Stimulated activated CD4-positive, alpha-beta T cell treated with anti-CD3 and anti-CD28 coated beads, TNF-alpha, amount 100 ng/mL, for 24 hours (primary cell): ENCODE measurements at places on chromosomes 6 and 20.

DNA sequence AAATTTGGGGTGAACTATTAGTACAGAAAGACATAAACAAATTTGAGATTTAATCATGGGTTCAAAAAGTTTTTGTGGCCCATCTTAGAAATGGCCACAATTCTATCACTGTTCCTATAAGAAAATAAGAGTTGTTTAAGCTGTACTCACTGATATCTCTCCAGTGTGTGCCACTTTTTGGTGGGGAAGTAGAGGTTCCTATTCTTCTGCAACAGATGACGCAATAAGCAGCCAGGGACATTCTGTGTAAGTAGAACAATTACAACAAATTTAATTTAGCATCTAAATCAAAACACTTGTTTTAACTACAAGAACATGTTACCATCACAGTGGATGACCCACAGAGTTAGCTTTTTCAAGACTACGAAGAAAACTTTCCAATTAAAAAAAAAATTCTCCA is 9.9 kb downstream of the SERAC1 start:
- DNase-seq, result no peak

GRCh38 chr6:135093578-135093977 is 39.0 kb upstream of the HBS1L start:
- no peak for DNase-seq

GRCh38 chr6:163793011-163793983 is 378.8 kb downstream of the QKI start:
- no peak for DNase-seq

GRCh38 chr6:139392794-139393193 is 18.3 kb upstream of the CITED2 start:
- DNase-seq, result no peak

DNA sequence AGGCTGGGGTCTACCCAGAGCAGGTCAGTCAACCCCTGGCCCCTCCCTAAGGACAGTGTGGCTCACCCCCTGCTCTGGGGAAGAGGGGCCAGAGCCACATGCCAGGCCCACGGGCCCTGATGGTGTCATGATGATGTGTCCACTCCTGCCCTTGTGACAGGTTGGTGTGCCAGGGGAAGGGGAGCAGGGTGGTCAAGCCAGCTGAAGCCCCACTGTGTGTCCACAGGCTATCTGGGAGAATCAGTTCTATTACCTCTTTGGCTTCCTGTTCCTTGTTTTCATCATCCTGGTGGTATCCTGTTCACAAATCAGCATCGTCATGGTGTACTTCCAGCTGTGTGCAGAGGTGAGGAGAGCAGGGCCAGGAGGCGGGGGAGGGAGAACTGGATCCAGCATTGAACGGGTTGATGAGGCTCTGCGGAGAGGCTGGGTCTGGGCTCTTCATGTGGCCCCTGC is 47.7 kb downstream of the PLAGL2 start:
- DNase-seq, result no peak

DNA sequence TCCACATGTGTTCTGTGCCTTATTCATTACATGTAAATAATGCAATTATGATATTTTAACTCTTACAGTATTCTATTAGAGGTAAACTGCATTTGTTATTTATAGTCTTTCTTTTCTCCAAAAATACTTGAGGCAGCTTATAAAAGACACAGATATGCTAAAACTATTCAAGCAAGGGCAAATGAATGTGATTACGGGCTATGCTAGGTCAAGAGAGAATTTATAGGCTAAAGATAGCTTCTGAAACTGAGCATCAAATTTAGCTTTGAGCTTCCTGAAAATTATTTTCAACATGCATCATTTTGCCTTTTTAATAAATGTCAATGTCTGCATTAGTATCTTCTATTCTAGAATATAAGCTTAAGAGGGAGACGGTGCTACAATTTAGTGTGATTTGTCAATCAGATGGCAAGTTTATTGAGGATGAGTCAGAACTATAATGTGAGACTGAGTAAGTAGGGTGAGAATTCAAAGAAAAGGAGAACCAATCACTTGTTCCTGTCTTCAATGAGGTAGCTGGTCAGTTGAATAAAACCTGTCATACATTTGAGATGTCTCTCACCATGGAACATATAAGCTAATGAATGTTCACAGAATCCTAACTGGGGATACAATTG is 669.4 kb upstream of the CITED2 start:
- DNase-seq, result no peak

- DNase-seq, result no peak
Measured at GRCh38 chr6:68328156-68328555, 306.9 kb upstream of the ADGRB3 start.
